ENCODE measurements at places on chromosomes 16 and 17. TPM values are rescaled to one million over a fixed set of nuclear protein-coding genes. Genes with fewer than 3 reads are reported as not detected.

- no peak for DNase-seq
- H3K27me3 ChIP-seq: no peaks in the 10 kb centered on the region
- no peaks in the 10 kb centered on the region for H3K4me1 ChIP-seq
- H3K27ac ChIP-seq: no peak overlapping the region
- H3K4me3 ChIP-seq: no peak overlapping the region
- H3K36me3 ChIP-seq: no peaks in the 10 kb centered on the region
These were observed 176.8 kb downstream of the SLC39A11 start for GRCh38 chr17:72915625-72916081.

DNA sequence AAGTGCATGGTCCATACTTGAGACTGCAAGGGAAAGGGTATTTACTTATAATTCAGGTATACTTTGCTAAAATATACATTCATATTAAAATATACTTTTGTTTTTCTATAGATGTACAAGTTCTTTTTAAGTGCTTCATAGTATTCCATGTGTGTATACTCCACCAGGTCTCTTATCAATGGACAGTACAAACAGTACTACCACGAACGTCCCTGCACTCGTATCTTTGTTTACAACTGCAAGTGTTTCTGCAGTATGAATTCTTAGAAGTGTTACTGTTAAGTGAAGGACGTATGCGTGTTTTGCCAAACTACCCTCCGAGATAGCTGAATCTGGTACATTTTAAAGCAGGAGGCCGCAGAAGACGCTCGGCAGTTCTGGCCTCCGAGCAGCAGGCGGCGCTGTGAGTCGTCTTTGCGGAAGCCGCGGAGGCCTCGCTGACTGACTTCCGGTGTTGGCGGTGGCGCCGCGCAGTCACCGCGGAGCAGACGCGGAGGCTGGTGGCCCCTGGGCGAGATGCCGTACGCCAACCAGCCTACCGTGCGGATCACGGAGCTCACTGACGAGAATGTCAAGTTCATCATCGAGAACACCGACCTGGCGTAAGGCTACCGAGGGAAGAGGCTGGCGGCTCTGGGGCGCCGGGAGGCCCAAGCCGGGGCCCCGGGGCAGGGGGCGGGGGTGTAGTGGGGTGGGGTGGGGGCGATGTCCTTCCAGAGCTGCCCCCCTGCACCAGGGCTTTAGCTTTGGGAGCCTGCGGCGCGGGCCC is at the start of gene POLR2C:
Gene POLR2C, plus strand, starts transcription at position 471 of the 769 bp plus-strand sequence. Its CDS starts 46 bp downstream, at position 517.
- peak within 1 kb of the TSS; percentile 95 for H3K4me3 ChIP-seq
- H3K4me1 ChIP-seq: peaks cover 13% of the 10 kb centered on the region
- H3K36me3 ChIP-seq: no peaks in the 10 kb centered on the region
- H3K27me3 ChIP-seq: no peaks in the 10 kb centered on the region
- DNase-seq: peak; percentile 94
- H3K27ac ChIP-seq: peak within 1 kb of the TSS; percentile 31

- peaks cover 36% of the 10 kb centered on the region for H3K4me1 ChIP-seq
- no peaks in the 10 kb centered on the region for H3K27me3 ChIP-seq
- no peak for DNase-seq
- no peaks in the 10 kb centered on the region for H3K36me3 ChIP-seq
- no peak overlapping the region for H3K4me3 ChIP-seq
These were observed 6.1 kb downstream of the GDE1 start for GRCh38 chr16:19515757-19516156.

GRCh38 chr16:68166264-68166663 is 69.7 kb downstream of the ESRP2 start:
- no peaks in the 10 kb centered on the region for H3K4me1 ChIP-seq
- no peak overlapping the region for H3K4me3 ChIP-seq
- no peaks in the 10 kb centered on the region for H3K36me3 ChIP-seq
- H3K27ac ChIP-seq: no peak overlapping the region

DNA sequence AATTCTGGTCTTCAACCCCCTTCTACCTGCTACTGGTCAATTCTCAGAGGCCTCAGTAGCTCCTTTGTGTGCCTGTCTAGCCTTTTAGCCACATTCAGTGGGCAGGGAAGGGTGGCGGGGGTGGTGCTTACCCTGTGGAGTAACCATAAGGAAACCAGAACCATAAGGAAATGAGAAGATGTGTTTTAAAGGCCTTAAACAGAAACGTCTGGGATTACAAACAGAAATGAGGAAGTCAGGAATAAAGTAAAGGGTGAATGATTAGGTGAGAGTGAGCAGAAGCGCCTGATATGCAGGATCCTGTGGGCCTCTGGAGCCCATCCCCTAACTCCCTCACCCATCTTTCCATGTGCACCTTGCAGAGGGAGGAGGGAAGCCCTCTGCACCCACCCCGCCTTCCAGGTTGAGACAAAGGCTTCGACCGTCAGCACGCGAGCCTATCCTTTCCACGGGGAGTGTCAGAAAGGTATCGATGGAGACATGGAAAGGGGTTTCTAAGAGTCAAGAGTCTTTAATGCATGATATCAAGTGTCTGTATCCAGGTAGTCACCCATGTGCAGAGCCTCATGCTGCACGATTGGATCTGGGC is 20.4 kb downstream of the KIAA0513 start:
- no peaks in the 10 kb centered on the region for H3K27me3 ChIP-seq
- H3K4me1 ChIP-seq: peaks cover 20% of the 10 kb centered on the region
- no peaks in the 10 kb centered on the region for H3K36me3 ChIP-seq
- H3K27ac ChIP-seq: no peak overlapping the region

- no peaks in the 10 kb centered on the region for H3K27me3 ChIP-seq
- H3K4me1 ChIP-seq: no peaks in the 10 kb centered on the region
- no peak for DNase-seq
- no peak overlapping the region for H3K4me3 ChIP-seq
- H3K36me3 ChIP-seq: no peaks in the 10 kb centered on the region
- H3K27ac ChIP-seq: no peak overlapping the region
These were observed 249.6 kb downstream of the ENGASE start for GRCh38 chr17:79324194-79324593.

DNA sequence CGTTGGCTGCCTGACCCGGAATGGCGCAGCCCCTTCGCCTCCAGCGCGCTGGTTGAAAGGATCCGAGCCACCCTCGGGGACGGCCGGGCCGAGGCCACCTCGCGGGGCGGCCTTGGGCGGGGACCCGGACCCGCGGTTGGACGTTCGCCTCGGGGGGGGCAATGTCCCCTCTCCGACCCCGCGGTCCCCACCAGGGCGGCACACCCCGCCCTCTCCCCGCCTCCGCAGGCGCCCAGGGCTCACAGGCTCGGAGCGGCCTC is 1.0 kb upstream of the SOX8 start:
- H3K27me3 ChIP-seq: no peaks in the 10 kb centered on the region
- no peak overlapping the region for H3K27ac ChIP-seq
- H3K4me1 ChIP-seq: peaks cover 8% of the 10 kb centered on the region
- no peak for DNase-seq
- H3K36me3 ChIP-seq: no peaks in the 10 kb centered on the region
- H3K4me3 ChIP-seq: peak overlapping the region; percentile 24

- H3K4me3 ChIP-seq: no peak overlapping the region
- peaks cover under 1% of the 10 kb centered on the region for H3K4me1 ChIP-seq
- H3K27me3 ChIP-seq: peaks cover 38% of the 10 kb centered on the region
- H3K36me3 ChIP-seq: no peaks in the 10 kb centered on the region
- no peak for DNase-seq
These were observed 6.8 kb downstream of the TBX2 start for GRCh38 chr17:61406537-61406845.

GRCh38 chr17:76543482-76543825 is 3.6 kb downstream of the PRCD start:
- no peaks in the 10 kb centered on the region for H3K36me3 ChIP-seq
- DNase-seq: no peak
- no peaks in the 10 kb centered on the region for H3K27me3 ChIP-seq
- H3K4me3 ChIP-seq: no peak overlapping the region

DNA sequence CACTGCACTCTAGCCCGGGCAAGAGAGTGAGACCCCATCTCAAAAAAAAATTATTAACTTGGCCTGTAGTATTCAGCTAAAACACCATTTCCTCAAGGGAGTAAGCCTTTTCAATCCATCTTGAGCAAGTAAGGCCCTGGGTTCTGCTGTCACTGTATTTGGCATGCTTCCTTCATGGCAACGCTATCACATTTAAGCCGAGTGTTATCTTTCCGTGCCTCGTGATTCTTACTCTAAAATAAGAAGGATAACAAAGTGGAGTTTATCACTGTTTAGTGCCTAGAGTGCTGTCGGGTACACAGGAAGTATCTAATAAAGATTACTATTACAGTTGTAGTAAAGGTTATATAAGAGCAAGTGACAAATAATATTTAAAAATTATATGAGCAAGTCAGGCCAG is 8.8 kb downstream of the VPS53 start:
- peaks cover 24% of the 10 kb centered on the region for H3K36me3 ChIP-seq
- DNase-seq: no peak
- H3K4me1 ChIP-seq: no peaks in the 10 kb centered on the region
- no peak overlapping the region for H3K27ac ChIP-seq

DNA sequence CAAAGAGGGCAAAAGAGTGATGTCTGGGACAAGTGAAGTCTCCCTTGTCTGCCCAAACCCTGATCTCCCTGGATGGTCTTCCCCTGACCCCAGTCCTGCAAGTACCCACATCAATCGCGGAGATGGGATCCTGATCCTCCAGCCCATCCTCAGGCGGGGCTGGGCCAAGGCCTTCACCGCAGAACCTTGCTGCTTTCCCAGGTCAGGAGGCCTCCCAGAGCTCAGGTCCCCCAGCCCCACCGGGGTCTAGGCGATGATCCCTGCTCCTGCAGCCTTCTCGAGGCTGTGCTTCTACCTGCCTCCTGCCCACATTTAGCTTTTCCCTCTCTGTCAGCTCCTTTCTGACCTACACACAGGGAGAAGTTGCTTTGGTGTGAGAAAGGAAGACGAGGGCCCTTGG is 6.3 kb downstream of the SLC12A4 start:
- no peak for DNase-seq
- H3K36me3 ChIP-seq: peaks cover 13% of the 10 kb centered on the region
- H3K4me3 ChIP-seq: no peak overlapping the region
- no peaks in the 10 kb centered on the region for H3K27me3 ChIP-seq
- peaks cover 36% of the 10 kb centered on the region for H3K4me1 ChIP-seq
- no peak overlapping the region for H3K27ac ChIP-seq

- no peaks in the 10 kb centered on the region for H3K27me3 ChIP-seq
- H3K4me3 ChIP-seq: no peak overlapping the region
- no peak for DNase-seq
- no peaks in the 10 kb centered on the region for H3K4me1 ChIP-seq
- H3K36me3 ChIP-seq: no peaks in the 10 kb centered on the region
These were observed 19.5 kb upstream of the RBFOX1 start for GRCh38 chr16:7313170-7313569.

- H3K27me3 ChIP-seq: no peaks in the 10 kb centered on the region
- peaks cover 8% of the 10 kb centered on the region for H3K4me1 ChIP-seq
- no peak overlapping the region for H3K27ac ChIP-seq
- H3K4me3 ChIP-seq: no peak overlapping the region
These were observed 33.5 kb downstream of the GNA13 start for GRCh38 chr17:65022751-65023700.

GRCh38 chr16:81524382-81524781 is 79.8 kb downstream of the CMIP start:
- H3K4me3 ChIP-seq: no peak overlapping the region
- DNase-seq: peak; percentile 36
- no peaks in the 10 kb centered on the region for H3K27me3 ChIP-seq
- H3K4me1 ChIP-seq: peaks cover 7% of the 10 kb centered on the region

GRCh38 chr17:81387100-81388090 is 7.9 kb upstream of the BAHCC1 start:
- DNase-seq: peak; percentile 83
- H3K27me3 ChIP-seq: no peaks in the 10 kb centered on the region
- H3K27ac ChIP-seq: peak overlapping the region; percentile 78
- peak overlapping the region; percentile 57 for H3K4me3 ChIP-seq
- no peaks in the 10 kb centered on the region for H3K36me3 ChIP-seq
- H3K4me1 ChIP-seq: peaks cover 22% of the 10 kb centered on the region

- no peak for DNase-seq
- no peaks in the 10 kb centered on the region for H3K27me3 ChIP-seq
- H3K27ac ChIP-seq: no peak overlapping the region
- no peaks in the 10 kb centered on the region for H3K36me3 ChIP-seq
These were observed 51.7 kb downstream of the ARHGAP27 start for GRCh38 chr17:45380991-45381390.

Gene NEUROD2
- total RNA-seq: not detected

Gene SOX15
- total RNA-seq: not detected

Gene CNP
- total RNA-seq: 33.6 TPM

Gene CDH3
- total RNA-seq: 1.3 TPM

Gene SKA2
- 8.1 TPM for total RNA-seq

Gene SGCA
- total RNA-seq: not detected

Gene CDRT15
- not detected for total RNA-seq
